ENCODE measurements at places on chromosomes 6 and 20.

- DNase-seq: peak; percentile 100
Observed at GRCh38 chr20:62281161-62281933, 21.4 kb upstream of the ADRM1 start.

DNA sequence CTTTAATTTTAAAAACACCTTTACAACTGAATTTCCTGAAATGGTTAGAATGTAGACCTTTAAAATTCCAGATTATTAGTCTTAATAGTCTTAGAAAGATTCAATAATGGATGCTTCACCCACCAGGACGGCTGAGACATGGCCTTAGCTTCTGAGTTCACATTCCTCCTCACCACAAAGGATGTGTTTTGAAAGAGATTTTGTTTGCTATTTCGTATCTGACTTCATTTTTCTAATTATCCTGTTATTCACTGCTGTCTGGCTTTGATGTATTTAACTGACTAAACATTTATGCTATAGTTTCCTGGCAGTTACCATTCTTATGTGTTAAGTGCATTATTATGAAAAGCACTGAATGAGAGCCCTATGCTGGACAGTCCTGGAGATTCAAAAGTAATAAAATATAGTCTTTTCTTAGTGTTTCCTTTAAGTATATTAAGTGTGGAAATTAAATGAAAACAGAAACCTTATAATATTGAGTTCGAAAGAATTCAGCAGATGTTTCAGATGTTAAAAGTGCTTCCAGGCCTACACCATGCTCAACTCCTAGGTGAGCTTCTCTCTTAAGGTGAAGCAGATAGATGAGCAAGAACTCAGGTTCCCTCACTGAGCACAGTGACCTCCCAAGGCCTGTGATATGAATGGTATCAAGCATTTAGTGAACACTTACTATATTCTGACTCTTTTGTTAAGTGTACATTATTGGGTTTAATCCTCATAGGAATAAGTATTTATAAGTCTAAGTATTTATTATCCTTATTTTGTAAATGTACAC is 40.3 kb downstream of the MAP3K4 start:
- peak; percentile 19 for DNase-seq

GRCh38 chr6:142241061-142241460 is 60.7 kb upstream of the ADGRG6 start:
- DNase-seq: no peak

- DNase-seq: no peak
Observed at GRCh38 chr20:39909447-39909846, 779.6 kb downstream of the MAFB start.

DNA sequence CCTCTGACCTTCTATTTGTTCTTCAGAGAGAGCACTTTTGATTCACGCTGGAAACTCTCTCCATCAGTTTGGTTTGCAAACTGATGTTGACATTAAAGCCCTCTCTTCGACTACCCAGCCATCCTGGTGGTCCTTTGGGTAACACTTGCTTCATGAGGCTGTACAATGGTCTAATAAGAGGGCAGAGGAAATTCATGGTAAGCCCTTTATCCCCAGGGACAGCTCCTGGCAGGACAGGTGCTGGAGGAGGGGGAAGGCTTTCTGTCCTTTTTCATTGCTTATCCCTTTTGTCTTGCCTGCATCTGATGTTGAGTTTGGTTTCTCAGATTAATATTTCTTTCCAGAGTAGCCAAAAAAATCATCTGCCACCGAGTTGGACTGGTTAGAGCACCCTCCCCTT is 52.1 kb upstream of the CD93 start:
- no peak for DNase-seq

- no peak for DNase-seq
Observed at GRCh38 chr6:100998111-100998510, 117.0 kb upstream of the ASCC3 start.

GRCh38 chr6:166024252-166024651 is 143.4 kb downstream of the TBXT start:
- DNase-seq: no peak

GRCh38 chr6:347951-348859 is 43.3 kb upstream of the IRF4 start:
- DNase-seq: no peak
